ENCODE measurements at places on chromosomes 11 and 22. TPM values are rescaled to one million over a fixed set of nuclear protein-coding genes. Genes with fewer than 3 reads are reported as not detected.

DNA sequence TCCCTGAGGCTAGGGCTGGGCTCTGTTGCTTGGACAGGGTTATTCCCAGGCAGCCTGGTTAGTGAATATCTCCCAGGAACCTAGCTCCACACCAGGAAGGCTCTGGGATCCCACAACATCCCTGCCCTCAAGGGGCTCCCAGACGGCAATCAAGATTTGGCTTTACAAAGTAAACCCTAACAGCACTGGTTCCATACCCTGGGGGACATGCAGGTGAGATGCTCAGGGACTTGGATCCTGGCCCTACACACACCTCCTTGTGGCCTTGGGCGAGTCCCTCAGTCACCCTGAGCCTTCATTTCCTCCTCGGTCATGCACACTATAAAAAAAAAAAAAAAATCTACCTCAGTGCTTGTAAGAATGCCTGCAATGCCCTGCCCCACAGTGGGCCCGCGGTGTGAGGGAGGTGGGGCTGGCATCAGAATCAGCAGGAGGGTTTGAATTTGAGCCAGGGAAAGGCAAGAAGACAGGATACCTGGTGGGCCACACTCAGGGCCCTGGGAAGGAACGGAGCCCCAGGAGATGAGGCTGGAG lies 86.3 kb downstream of the MORC2 start:
- no peak for DNase-seq
- H3K4me1 ChIP-seq, result peaks cover 24% of the 10 kb centered on the region
- H3K27ac ChIP-seq, result no peak overlapping the region
- no peak overlapping the region for H3K4me3 ChIP-seq
- peaks cover 48% of the 10 kb centered on the region for H3K36me3 ChIP-seq

Gene APOL5
- total RNA-seq, result not detected

Gene ADORA2A
- 9.6 TPM for total RNA-seq

GRCh38 chr22:44353041-44353440 lies 40.3 kb upstream of the SHISAL1 start:
- peaks cover 35% of the 10 kb centered on the region for H3K4me1 ChIP-seq
- no peak overlapping the region for H3K4me3 ChIP-seq
- no peaks in the 10 kb centered on the region for H3K36me3 ChIP-seq
- no peak overlapping the region for H3K27ac ChIP-seq
- H3K27me3 ChIP-seq, result peaks cover 2% of the 10 kb centered on the region

Gene GSTP1
- 241 TPM for total RNA-seq

GRCh38 chr11:26319906-26320305 lies 12.0 kb upstream of the ANO3 start:
- H3K4me1 ChIP-seq, result no peaks in the 10 kb centered on the region
- no peak overlapping the region for H3K27ac ChIP-seq
- H3K27me3 ChIP-seq, result no peaks in the 10 kb centered on the region
- H3K36me3 ChIP-seq, result no peaks in the 10 kb centered on the region
- no peak for DNase-seq

DNA sequence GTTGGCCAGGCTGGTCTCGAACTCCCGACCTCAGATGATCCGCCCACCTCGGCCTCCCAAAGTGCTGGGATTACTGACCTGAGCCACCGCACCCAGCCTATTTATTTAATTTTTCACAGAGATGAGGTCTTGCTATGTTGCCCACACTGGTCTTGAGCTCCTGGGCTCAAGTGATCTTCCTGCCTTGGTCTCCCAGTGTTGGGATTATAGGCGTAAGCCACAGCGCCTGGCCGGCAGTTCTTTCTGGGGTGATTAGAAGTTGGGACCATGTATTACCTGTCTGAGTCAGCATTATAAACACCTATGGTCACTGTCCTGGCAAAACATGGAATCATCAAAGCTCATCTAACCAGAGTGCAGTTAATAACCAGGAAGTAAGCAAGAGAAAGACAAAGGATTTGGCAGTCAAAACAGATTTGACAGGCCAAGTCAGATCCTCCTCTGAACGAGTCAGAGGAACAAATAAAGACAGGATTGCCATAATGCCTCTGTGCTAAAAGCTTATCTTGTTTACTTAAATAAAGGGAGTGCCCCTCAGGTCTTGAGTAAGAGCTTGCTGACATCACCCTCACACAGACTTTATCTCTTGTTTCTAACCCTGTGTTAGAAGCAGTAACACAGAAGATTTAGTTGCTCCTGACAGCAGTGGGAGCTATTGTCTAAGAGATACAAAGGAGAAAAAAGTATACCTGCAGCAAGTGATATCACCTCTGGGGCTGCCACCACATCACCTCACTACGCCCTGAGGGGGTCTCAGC lies 3.7 kb downstream of the SERPIND1 start:
- no peaks in the 10 kb centered on the region for H3K27me3 ChIP-seq
- H3K4me3 ChIP-seq, result no peak overlapping the region
- no peak overlapping the region for H3K27ac ChIP-seq
- peaks cover 18% of the 10 kb centered on the region for H3K36me3 ChIP-seq

GRCh38 chr22:34855471-34855870 lies 210.5 kb upstream of the ISX start:
- H3K27me3 ChIP-seq, result no peaks in the 10 kb centered on the region
- H3K4me1 ChIP-seq, result no peaks in the 10 kb centered on the region
- no peak overlapping the region for H3K4me3 ChIP-seq
- DNase-seq, result no peak

Gene MIAT
- 38.7 TPM for total RNA-seq

DNA sequence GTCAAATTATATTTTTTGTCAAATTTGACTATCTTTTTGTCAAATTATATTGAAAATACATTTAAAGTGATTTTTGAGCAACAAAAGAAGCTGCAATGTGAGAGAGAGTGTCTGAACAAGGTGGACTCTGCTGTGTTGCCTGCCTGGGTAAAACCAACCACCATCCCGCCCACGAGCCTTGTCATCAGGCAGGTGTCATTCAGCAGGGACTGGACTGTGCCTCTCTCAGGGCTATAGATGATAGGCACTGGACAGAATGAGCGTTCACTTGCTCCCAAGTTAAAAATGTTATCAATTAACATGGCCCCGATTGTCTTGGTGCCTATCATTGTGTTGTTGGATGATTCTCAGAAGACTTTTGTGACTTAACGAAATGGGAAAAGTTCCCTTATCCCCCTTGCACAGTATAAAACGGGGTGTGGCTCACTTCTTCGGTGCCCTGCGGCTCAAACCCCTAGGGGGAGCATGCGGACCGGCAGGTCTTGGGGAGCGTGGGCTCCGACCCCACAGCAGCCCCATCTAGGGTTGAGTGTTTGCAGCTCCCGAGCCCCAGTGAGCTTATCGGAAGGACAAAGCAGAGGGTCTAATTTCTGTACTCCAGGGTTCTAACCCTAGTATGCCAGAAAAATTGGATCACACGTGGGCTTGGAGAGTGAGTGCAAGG lies 1.7 kb downstream of the APOL5 start:
- DNase-seq, result no peak
- H3K36me3 ChIP-seq, result no peaks in the 10 kb centered on the region
- no peak overlapping the region for H3K4me3 ChIP-seq
- no peak overlapping the region for H3K27ac ChIP-seq

GRCh38 chr11:125141178-125141577 lies 23.4 kb upstream of the PKNOX2 start:
- H3K27ac ChIP-seq, result no peak overlapping the region
- H3K27me3 ChIP-seq, result no peaks in the 10 kb centered on the region
- no peak for DNase-seq
- H3K4me1 ChIP-seq, result peaks cover 30% of the 10 kb centered on the region

GRCh38 chr22:32926600-32926999 lies 125.1 kb downstream of the TIMP3 start:
- H3K36me3 ChIP-seq, result no peaks in the 10 kb centered on the region
- no peak overlapping the region for H3K4me3 ChIP-seq
- peaks cover 3% of the 10 kb centered on the region for H3K4me1 ChIP-seq

DNA sequence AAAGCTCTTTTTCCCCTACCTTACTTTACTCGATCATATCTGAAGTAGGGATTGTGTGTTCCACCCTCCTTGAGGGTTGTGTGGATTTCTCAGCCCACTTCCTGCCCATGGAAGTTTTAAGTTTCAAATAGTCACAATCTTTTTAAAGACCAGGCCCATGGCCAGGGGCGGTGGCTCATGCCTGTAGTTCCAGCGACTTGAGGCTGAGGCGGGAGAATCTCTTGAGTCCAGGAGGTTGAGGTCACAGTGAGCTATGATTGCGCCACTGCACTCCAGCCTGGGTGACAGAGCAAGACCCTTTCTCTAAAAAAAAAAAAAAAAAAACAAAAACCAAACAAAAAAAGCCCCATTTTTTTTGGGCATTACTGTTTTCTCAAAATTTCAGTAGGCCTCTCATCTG lies 36.3 kb upstream of the LRRC10B start:
- H3K4me3 ChIP-seq, result no peak overlapping the region
- peaks cover 44% of the 10 kb centered on the region for H3K4me1 ChIP-seq
- no peaks in the 10 kb centered on the region for H3K27me3 ChIP-seq

Gene HOATZ
- total RNA-seq, result 29.5 TPM

Gene OTOG
- 1.3 TPM for total RNA-seq

Gene SEZ6L
- total RNA-seq, result 75.2 TPM
